ENCODE measurements at places on chromosomes 4 and X. TPM values are rescaled to one million over a fixed set of nuclear protein-coding genes. Genes with fewer than 3 reads are reported as not detected.

The ARAP2 gene
- 2.7 TPM for total RNA-seq

The PITX2 gene
- 15.7 TPM for total RNA-seq

The ZFP42 gene
- not detected for total RNA-seq

The NFKB1 gene
- total RNA-seq, result 47.5 TPM

The AREG gene
- total RNA-seq, result 1.3 TPM

The PDE6B gene
- total RNA-seq, result 0.39 TPM

Data from psoas muscle (tissue), 8 donors.